ENCODE measurements at places on chromosomes 4 and X.

GRCh38 chr4:52752936-52753335 is 1.7 kb upstream of the ERVMER34-1 start:
- DNase-seq: no peak

DNA sequence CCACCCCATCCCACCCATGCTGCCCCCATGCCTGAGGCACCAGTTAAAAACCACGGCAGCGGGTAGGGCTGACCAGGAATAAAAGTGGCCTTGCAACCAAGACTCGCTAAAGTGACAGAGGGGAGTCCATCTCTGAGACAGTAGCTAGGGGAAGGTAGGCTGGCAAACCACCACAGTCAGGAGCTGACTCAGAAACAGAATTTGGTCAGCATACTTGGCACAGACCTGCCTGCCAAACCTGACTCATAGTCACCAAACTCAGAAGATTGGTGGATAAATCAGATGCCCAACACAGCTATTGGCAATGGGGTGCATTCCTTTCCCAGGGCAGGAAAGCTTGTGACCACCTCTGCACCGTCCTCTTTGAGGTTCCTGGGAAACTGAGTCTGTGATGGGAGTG is 193.8 kb downstream of the BCOR start:
- DNase-seq: no peak

- DNase-seq: no peak
Measured at GRCh38 chr4:8537041-8537461, 43.1 kb upstream of the GPR78 start.

GRCh38 chr4:80201252-80202151 is 4.2 kb downstream of the PRDM8 start:
- peak; percentile 54 for DNase-seq

GRCh38 chrX:49915361-49916222 is 6.8 kb upstream of the CLCN5 start:
- no peak for DNase-seq

DNA sequence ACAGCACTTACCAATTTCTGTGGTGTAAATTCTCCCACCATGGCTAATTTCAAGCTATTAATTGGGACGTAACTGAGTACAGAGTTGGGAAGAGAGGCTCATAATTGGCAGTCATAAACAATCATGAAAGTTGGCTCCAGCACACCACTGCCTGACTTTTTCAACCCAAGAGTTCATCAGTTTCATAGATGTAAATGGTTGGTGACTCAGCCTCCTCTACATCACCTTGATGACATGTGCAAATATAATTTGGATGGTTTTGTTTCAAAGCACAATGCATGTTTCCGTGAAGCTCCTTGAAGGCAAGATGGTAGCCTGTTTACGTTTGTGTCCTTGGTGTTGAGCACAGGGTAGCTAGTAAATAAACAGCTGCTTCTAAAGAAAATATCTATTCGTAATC is 235.1 kb downstream of the LDB2 start:
- DNase-seq: no peak

DNA sequence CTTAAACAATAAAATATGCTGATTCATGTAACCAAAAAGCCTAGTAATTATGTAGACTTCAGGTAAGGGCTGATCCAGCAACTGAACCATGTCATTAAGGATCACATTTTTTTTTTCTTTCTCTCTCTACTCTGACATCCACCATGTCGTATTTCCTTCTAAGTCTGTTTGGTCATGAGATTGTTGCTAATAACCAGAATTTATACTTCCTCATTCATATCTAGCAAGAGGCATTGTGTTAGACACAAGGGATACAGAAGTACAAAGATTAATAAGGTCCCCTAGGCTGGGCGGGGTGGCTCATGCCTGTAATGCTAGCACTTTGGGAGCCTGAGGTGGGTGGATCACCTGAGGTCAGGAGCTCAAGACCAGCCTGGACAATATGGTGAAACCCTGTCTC is 24.1 kb downstream of the PHEX start:
- no peak for DNase-seq

DNA sequence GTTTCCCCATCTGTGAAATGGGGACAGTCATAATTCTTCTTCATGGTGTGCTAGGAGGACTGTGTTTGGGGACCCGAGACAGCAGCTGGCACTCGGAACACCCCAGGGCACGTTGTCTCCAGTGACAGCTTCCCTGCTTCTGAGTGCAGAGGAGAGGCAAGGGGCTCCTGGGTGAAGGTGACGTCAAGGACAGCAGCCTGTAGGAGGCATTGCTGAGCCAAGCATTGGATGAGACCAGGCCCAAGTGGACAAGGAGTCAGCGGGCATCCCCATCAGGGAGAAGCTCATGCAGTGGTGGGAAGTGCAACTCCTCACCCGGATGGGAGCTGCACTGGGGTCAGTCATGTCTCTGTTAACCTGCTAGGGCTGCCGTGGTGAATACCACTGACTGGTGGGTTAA is 46.1 kb downstream of the EVC start:
- no peak for DNase-seq

DNA sequence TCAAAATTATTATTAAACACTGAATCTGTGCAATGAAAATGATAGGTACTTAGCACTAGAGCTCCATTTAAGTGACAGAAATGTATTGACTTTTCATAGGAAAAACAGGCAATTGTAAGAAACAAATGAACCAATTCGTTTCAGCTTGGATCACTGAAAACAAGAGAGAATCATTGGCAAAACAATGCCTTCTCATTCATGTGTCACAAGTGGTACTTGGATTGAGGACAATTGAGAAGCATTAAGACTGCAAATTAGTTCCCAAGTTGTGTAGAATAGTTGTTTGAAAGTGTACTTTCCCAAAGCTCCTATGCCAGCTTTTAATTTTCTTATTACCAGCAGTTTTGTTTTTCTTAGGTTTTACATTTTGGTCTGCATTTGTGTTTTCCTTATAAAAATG is 20.6 kb downstream of the CNKSR2 start:
- no peak for DNase-seq

GRCh38 chr4:71147261-71147660 is 153.8 kb downstream of the DCK start:
- no peak for DNase-seq

- no peak for DNase-seq
Measured at GRCh38 chr4:48899950-48900349, 6.6 kb downstream of the OCIAD2 start.

- DNase-seq: no peak
Measured at GRCh38 chrX:109707319-109707718, 25.7 kb downstream of the ACSL4 start.

DNA sequence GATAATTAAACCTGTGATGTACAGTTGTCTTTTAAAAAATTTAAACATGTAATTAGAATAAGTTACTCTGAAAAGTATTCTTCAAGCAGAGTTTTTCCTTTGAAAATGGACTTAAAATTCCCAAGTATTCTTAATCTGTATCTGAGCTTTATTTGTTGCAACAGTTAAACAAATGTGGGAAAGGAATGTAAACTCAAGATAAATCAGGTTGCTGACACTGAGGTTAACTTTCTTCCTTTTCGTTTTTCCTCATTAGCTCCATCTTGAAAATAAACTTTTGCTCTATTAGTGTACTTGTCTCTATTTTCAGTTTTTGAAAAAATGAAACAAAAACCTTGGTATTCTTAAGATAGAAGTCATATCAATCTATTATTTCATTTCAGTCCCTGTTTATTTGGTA is 144.5 kb upstream of the BMPR1B start:
- no peak for DNase-seq

DNA sequence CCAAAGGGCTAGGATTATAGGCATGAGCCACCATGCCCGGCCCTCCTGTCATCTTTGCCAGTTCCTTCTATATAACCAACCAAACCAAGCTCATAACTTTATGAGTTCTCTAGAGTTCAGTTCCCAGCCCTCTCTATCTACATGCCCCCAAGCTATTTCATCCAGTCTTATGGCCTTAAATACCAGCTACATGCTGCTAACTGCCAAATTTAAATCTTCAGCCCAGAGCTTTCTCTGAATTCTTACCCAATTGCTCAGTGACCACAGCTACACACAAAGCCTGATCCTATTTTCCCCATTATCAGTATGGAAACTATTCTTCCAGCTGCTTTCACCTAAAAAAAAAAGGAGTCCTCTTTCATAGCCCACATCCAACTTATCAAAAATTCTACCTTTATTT is 23.1 kb downstream of the TMEM184C start:
- DNase-seq: no peak

DNA sequence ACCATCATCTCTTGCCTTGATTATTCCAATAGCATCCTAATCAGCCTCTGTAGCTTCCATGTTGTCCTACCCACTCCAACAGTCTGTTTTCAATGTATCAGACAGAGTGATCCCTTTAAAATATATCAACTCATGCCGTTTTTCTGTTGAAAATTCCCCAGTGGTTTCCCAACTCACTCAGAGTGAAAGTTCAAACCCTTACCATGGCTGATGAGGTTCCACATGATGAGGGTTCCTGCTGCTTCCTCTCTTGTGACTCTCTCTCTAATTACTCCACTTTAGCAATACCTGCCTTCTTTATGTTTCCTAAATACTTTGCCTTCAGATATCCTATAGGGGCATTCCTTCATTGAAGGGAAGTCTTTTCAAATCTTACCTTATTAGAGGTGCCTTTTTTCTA is 334.7 kb downstream of the PPP1R2C start:
- DNase-seq: no peak

GRCh38 chrX:20495575-20495974 is 228.9 kb upstream of the RPS6KA3 start:
- DNase-seq: no peak

DNA sequence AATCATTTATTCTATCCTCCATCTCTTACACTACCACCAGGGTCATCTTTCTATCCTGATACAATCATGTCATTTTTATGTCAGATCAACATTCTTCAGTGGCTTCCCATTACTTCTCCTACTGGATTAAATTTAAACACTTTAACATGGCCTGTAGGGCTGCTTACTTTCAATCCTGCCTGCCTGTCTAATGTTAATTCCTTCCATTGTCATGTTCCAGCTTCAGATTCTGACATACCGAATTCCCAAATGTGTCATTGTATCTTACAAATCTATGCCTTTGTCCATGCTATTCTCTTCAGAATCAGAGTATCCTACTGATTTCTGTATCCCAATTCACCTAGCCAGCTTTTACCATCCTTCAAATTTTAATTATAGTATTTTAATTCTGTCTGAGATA is 49.9 kb upstream of the FHDC1 start:
- DNase-seq: no peak

GRCh38 chr4:86400216-86400615 is 40.4 kb upstream of the MAPK10 start:
- no peak for DNase-seq

DNA sequence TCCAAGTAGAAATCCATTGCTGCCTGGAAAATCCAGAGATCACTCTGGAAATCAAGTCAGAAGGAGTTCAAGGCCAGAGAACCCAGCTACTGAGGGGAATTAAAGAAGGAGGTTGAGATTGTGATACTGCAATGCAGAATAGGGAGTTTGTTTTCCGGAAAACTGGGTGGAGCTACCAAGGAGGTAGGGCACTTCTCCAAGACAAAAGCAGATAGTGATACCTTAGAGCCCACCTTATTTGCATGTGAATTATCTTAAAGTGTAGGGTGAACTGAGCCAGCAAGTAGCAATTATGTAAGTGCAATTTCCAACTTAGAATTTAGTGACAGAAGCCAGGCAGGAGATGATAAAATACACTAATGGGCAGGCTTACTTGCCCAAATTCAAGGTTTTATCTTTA is 178.9 kb downstream of the MID1 start:
- DNase-seq: no peak

DNA sequence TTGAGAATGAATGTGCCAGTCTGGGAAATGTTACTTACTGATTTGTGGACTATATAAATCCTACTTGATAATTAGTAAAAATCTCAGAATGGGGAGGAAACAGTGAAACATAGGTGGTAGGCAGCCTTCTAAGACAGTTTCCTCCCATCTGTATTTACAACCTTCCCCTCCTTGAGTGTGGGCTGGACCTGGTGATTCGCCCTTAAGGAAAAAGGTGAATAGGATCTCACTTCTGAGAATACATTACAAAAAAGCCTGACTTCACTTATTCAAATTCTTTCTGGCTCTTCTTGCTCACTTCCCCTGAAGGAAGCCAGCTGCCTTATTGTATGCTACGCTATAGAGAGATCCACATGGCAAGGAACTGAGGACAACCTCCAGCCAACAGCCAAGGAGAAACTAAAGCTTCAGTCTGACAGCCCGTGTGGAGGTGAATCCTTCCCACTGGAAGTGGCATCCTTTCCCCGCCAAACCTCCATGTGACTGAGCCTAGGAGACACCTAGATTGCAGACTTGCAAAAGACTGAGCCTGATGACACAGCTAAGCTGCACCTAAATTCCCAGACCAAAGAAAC is 585.0 kb downstream of the STPG2 start:
- no peak for DNase-seq

- DNase-seq: no peak
Measured at GRCh38 chrX:119763181-119763580, 4.8 kb downstream of the SOWAHD start.

GRCh38 chr4:177879851-177880250 is 437.6 kb upstream of the AGA start:
- no peak for DNase-seq

- peak; percentile 1 for DNase-seq
Measured at GRCh38 chrX:65644621-65645289, 22.7 kb upstream of the MSN start.

DNA sequence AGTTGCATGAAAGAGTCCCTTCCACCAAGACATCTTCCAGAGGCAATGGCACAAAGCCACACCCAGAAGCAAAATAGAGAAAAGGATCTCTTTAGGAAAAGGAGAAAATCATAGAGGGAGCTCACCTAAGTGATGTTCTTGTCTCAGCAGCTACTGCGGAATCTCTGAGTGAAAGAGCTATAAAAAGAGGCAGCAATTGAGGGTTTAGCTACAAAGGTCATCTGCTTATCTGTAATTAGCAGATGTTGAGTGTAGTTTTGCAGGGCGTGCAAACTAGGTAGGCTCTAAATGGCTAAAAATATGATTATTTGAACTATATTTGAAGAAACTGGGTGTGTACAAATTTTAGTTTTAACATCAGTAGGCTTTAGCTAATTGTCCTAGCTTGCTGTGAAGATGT is 276.0 kb downstream of the HS3ST1 start:
- DNase-seq: no peak

GRCh38 chr4:86233681-86234080 is 126.2 kb downstream of the MAPK10 start:
- DNase-seq: no peak

DNA sequence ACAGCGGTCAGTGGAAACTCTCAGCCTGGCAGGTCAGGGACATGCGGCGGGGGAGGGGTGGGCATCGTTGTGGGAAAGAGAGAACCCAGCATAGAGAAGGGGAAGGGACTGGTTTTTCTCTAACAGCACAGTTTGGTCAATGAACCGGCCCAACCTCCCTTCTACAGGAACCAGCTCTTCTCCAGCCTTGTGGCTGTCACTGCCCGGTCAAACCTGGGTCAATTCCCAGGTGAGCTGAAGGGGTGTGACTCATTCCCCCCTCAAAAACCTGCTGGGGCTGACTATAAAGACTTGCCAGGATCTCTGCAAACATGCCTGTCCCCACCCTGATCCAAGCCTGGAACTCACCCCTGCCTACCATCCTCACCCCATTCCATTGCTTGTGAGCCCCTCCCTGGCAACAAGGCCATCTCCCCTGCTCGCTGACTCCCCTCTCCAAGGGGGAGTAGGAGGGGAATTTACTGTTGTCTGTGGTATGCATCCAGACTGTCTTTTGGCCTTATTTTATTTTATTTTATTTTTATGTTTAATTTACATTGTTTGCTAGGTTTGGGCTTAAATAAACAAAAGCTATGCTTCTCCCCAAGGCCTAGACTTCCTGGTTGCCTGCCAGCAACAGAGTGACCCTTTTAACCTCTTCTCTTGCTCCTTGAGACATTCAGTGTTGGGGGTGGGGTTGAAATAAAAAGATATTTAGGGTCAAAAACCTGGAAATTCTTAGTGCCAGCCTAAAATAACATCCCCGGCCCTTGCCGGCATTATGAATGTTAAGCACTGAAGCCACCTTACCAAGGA is 49.6 kb downstream of the TSC22D3 start:
- no peak for DNase-seq
